COLO829 (cell line): ENCODE measurements at places on chromosomes 5 and 9.

- peak; percentile 25 for DNase-seq
These were observed 87.5 kb downstream of the CHSY3 start for GRCh38 chr5:129991780-129992179.

DNA sequence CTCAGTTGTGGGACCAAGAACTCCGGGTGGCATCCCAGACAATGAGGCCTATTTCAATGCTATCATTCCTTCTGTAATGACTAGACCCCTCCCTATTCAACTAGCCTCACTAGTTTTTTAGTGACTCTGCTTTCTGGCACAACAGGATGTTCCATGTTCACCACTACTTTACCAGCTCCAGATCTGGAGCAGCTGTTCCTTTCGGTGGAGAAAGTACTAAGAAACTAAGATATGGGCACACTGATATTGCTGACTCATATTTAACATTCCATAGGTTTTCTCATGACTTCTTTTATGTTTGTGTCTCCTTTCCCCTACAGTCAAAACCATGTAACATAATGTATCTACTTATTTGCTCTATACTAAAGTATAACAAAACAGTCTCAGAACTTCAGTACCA lies 24.1 kb downstream of the IL33 start:
- no peak for DNase-seq

DNA sequence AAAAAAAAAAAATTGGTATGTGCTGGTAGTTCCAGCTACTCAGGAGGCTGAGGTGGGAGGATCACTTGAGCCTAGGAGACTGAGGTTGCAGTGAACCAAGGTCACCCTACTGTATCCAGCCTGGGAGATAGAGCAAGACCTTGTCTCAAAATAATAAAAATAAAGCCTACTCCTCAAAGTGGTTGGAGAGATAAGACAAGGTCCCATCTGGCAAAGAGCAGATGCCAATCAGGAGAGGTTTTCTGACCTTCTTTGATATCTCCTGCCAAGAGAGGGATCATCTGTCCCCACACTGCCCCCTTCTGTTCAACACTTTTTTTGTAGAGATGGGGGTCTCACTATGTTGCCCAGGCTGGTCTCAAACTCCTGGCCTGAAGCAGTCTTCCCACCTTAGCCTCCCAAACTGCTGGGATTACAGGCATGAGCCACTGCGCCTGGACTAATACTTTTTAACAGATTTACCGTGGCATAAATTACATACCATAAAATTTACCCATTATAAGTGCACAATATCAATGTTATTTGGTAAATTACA lies 64.7 kb downstream of the SH3PXD2B start:
- no peak for DNase-seq

GRCh38 chr9:78676623-78677022 lies 379.7 kb downstream of the PSAT1 start:
- no peak for DNase-seq

- DNase-seq = no peak
These were observed 70.7 kb upstream of the TAF1L start for GRCh38 chr9:32706004-32706724.

DNA sequence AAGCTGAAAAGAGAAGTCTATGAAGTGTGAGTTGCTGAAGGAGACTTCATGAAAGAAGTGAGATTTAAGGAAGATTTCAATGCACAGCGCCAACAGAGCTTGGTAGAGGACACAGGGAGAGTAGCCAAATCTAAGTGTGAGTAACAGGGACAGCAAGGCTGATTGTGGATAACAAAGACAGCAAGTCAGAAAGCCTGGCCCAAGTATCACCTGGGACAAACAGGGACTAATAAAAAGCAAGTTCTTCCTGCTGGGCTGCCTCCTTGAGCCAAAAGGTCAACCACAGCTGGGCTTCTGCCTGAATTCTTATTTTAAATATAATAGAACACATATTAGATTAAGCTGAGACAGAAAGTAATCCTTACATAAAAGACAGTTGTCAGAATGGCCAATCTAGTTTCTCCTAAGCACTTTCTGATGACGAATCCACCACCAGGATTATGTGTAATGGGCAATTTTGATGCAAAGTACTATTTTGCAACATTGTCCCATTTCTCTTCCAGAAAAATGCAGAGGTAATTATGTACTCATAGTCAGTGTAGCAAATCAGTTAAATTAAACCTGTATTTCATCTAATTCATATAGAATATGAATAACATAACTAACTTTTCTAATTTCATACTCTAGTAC lies 73.8 kb downstream of the MAPKAP1 start:
- DNase-seq = no peak

DNA sequence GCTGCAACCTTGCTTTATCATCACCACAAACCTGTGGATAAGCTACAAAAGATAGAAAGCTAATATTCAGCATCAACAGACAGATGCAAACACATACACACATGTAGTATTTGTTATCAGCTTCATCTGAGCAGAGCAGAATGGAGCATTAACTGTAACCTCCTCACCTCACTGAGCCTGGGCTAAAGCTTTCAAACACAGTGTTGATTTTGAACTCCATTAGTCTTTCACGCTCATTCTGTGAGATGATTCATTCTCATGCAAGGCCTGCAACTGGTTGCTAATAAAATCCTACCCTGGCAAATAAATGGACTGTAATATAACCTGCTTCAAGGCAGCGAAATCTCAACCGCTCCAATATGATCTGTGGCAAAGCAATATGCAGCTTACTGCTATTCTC lies 1360.6 kb upstream of the ACO1 start:
- no peak for DNase-seq

- peak; percentile 72 for DNase-seq
These were observed 680 bp downstream of the GPX8 start for GRCh38 chr5:55160493-55161209.

DNA sequence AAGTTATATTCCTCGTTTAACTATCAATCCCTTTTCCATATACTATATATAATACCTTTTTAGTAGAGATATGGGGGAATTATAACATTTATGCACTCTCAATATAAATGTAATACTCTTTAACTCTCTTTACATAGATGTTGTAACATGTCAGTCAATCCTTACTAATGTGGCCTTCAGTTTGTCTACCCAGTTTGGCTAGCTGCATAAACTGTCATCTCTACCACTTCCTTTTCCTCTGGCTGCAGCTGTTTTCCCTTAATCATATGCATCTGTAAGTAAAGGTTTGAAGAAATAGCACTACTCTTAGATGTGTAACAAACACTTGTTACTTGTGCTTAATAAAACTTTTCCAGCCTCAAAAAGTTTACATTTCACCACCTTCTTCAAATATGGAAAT lies 13.4 kb downstream of the ABHD17B start:
- DNase-seq = no peak

- no peak for DNase-seq
These were observed 6.4 kb downstream of the GRIA1 start for GRCh38 chr5:153496835-153497234.

DNA sequence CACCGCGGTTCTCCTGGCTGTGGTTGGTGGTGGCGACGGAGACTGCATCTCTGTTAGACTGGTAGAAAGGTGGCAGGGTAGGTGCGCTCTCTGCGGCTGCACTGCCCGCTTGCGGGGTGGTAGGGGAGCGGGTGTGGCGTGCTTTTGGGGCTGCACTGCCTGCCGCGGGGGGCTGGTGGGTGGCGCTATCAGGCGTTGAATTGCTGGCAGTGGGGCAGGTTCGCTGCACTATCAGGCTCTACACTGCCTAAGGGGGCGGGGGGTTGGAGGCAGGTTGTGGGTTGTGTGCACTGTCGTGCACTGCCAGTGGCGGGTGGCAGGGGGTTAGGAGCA lies 21.0 kb upstream of the TRIM52 start:
- no peak for DNase-seq

GRCh38 chr9:134991808-134992754 lies 74.4 kb upstream of the FCN1 start:
- no peak for DNase-seq

DNA sequence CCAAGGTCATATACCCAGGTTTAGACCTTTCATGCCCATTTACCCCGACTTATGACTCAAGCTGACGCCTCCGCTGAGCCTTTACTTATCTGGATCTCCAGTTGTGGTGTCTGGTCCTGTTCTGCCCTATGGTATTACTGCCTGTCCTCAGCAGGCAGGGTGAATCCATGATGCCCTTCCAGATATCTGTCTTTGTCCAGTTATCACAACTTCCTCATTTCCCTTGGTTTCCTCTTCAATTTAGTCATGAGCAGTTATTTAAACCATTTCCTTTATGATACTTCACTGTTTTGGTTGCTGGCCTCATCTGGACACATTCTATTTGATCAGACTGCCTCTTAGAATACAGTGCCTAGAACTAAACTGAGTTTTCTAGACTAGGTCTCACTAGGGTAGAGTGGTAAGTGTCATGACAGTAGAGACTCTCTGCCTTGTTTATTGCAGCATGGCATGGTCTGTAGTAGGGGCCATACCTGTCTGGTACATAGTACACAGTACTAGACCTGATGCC lies 93.3 kb downstream of the MELK start:
- no peak for DNase-seq

- no peak for DNase-seq
These were observed 193.5 kb downstream of the ACTL7B start for GRCh38 chr9:108662091-108662875.

GRCh38 chr9:98146101-98146991 lies 27.3 kb upstream of the TRIM14 start:
- no peak for DNase-seq

DNA sequence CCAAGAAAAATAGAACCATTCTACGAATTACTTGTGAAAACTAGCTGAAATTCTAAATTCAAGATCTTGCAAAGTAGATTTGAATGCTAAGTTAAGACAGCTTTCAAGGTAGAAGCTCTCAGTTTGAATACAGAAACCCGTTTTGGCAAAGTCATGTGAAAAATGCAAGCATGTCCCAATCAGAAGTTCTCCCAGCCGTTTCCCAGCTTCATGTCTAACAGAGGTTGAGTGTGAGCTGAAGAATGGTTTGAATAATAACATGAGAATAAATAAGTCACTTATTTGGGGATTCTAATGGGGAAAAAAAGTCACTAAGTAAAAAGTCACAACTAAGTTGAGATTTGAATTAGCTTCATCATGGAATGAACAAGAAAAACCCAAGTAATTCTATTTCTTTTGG lies 152.5 kb upstream of the MAP3K1 start:
- no peak for DNase-seq
